Heart left ventricle (tissue), 16 donors: ENCODE measurements at places on chromosomes 3 and 15. TPM values are rescaled to one million over a fixed set of nuclear protein-coding genes. Genes with fewer than 3 reads are reported as not detected.

GRCh38 chr15:29805043-29805707, 17.1 kb downstream of the TJP1 start:
- no peaks in the 10 kb centered on the region for H3K36me3 ChIP-seq
- peaks cover 84% of the 10 kb centered on the region for H3K4me1 ChIP-seq
- no peak overlapping the region for H3K27ac ChIP-seq
- no peaks in the 10 kb centered on the region for H3K27me3 ChIP-seq

DNA sequence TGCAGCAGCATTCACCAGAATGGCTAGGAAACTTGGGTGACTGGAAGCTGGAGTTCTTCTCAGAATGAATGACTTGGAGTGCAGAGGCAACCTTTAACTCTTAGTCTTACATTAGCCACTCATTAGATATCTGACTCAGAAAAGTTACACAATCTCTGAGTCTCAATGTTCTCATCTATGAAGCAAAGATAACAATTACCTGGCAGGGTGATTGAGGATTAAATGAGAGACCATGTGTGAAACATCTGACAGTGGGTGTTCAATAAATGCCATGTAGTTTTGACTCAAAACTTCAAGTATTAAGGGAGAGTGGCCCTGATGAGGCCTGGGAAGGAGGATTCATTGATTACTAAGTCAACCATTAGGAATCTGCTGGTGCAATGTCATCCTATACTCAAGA, 48.3 kb downstream of the MRPL3 start:
- peaks cover 6% of the 10 kb centered on the region for H3K4me1 ChIP-seq
- no peak overlapping the region for H3K27ac ChIP-seq
- peaks cover 3% of the 10 kb centered on the region for H3K36me3 ChIP-seq
- H3K27me3 ChIP-seq, result no peaks in the 10 kb centered on the region

- H3K27ac ChIP-seq, result no peak overlapping the region
- H3K36me3 ChIP-seq, result no peaks in the 10 kb centered on the region
- H3K27me3 ChIP-seq, result no peaks in the 10 kb centered on the region
Measured at GRCh38 chr3:190070622-190071347, 49.9 kb downstream of the P3H2 start.

DNA sequence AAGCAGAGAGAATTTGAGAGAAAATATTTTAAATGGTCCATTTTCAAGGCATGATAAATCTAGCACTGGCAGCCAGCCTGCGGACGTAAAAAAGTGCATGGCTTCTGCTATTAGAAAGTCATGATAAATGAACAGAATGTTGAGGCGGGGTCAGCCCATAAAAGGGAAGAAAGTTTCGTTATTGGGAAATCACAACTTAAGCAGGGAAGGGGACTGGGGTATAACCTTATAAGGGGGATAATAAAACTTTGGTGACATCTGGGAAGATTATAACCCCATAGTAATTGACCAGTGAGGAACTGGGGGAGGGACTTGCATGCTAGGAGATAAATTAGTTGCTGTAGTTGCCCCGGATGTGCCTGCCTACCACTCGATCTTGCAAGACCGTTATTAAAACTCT, 88.4 kb upstream of the PLSCR4 start:
- no peak overlapping the region for H3K27ac ChIP-seq
- no peaks in the 10 kb centered on the region for H3K36me3 ChIP-seq
- H3K4me1 ChIP-seq, result no peaks in the 10 kb centered on the region
- no peaks in the 10 kb centered on the region for H3K27me3 ChIP-seq
- DNase-seq, result no peak

- no peak overlapping the region for H3K27ac ChIP-seq
- no peak overlapping the region for H3K4me3 ChIP-seq
- no peaks in the 10 kb centered on the region for H3K36me3 ChIP-seq
- H3K27me3 ChIP-seq, result no peaks in the 10 kb centered on the region
Measured at GRCh38 chr3:69648126-69648525, 91.1 kb upstream of the MITF start.

- no peak overlapping the region for H3K4me3 ChIP-seq
- no peak for DNase-seq
Measured at GRCh38 chr3:183845090-183845489, 19.7 kb upstream of the MAP6D1 start.

PIGZ gene
- 8.0 TPM for total RNA-seq

IMPG2 gene
- 0.28 TPM for total RNA-seq

DNA sequence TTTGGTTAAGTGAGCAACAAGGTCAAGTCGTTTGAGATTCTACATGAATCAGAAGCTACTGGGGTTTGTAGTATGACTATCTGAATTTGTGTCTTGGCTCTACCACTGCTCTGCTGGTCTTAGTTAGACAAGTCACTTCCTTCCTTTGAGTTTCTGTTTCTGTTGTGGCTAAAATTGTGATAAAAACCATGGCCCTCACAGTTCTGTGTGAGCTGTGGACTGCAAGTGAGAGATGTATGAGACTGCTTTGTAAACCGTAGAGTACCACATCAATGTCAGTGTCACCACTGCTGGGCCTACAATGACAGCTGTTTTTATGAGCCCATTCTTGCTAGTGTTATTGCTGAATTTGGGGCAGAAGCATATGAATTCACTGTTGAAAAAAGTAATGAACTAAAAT, 32.7 kb downstream of the RARB start:
- no peaks in the 10 kb centered on the region for H3K27me3 ChIP-seq
- H3K4me1 ChIP-seq, result peaks cover 50% of the 10 kb centered on the region
- no peak for DNase-seq
- no peak overlapping the region for H3K27ac ChIP-seq
